ENCODE measurements at places on chromosomes 5 and 9. TPM values are rescaled to one million over a fixed set of nuclear protein-coding genes. Genes with fewer than 3 reads are reported as not detected.

TRIP13 gene
- 50.0 TPM for total RNA-seq

CKMT2 gene
- 1.1 TPM for total RNA-seq

ADAMTS2 gene
- total RNA-seq = 3.1 TPM

GNA14 gene
- not detected for total RNA-seq

RASEF gene
- 23.1 TPM for total RNA-seq

PCA3 gene
- total RNA-seq = 0.34 TPM

HRH2 gene
- 0.33 TPM for total RNA-seq

LECT2 gene
- total RNA-seq = not detected

IFNB1 gene
- total RNA-seq = 0.77 TPM

AQP7 gene
- total RNA-seq = not detected

FBP1 gene
- under 0.01 TPM for total RNA-seq

All from melanocyte of skin (primary cell).